ENCODE measurements at places on chromosomes 1 and 21.

DNA sequence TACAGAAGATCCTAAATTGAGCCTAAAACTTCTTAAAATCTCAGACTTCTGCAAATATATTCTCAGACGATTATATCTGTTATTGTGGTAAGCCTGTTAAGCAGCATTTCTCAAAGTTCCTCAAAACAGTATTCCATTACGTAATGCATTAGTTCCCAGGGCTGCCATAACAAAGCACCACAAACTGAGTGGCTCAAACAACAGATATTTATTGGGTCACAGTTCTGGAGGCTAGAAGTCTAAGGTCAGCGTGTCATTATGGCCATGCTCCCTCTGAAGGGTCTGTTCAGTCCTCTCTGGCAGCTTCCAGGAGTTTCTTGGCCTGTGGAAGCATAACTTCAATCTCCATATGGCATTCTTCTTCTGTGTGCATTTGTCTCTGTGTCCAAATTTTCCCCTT, 103.5 kb upstream of the ST6GALNAC5 start:
- no peak for DNase-seq

DNA sequence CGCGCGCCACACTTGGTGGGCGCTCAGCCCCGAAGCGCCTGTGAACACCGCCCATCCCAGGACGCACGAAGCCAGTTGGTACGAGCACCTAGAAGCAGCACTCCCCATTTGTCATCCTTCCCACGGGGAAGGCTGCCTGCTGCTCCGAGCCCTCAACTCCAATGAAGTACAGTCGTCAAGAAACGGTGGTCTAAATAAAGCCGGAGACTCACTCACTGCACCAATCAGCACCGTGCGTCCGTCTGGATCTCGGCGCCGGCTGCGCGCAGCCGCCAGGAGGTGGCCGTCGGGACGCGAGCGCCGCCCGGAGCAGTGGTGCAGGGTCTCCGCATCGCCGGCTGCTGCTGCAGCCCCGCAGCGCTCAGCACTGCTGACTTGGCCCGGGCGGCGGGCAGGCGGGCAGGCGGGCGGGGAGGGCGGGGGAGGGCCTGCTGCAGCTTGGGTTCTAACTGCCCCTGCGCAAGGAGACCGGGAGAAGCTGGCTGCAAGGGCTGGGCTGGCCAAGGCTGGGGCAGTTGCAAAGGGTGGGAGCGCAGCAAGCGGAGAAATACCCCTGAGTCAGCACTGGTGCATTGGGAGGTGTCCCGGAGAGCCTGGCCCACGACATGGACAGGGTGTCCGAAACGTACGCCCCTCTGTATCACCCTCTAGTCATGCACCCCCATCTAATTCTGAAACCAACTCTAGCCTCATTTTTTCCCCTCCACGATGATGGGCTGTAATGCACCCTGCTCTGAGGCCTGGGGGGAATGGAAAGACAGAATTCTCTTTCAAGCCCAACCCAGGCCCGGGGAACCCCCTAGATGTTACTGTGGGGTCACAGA, 35.8 kb upstream of the H6PD start:
- DNase-seq: no peak

DNA sequence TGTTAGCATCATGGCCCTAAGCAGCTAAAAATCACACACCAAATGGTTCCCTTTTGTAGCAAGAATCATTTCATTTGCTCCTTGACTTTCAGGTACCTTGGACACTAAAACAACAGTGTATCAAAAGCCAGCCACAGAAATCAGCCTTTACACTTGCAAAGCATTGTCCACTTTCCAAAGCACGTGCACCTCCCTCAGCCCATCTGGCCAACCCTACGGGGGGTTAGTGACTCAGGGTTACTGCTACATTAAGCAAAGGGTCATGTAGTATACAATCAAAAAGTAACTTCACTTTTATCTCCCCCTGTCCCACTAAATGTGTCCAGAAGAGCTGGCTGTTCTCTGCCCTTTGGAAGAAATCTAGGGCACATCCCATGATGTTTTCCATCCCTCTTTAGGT, 149.7 kb downstream of the HIVEP3 start:
- DNase-seq: no peak

DNA sequence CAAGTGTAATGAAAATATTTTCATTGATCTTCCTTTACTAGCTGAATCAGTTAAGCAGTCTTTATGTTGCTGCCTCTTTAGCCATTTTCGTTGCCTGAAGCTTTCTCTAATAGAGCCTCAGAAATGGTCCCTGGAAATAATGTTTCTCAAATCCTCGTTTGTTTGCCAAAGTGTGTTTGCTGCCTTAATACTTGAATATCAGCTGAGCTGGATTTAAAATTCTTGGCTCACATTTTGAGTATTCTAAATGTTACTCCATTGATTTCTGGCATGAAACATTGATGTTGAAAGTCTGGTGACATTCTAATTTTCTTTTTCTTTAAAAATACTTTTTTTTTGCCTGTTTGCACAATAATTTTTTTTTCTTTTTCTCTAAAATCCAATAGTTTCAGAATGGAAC, 84.6 kb upstream of the SERBP1 start:
- no peak for DNase-seq

GRCh38 chr1:100213141-100213540, 35.1 kb upstream of the LRRC39 start:
- no peak for DNase-seq

DNA sequence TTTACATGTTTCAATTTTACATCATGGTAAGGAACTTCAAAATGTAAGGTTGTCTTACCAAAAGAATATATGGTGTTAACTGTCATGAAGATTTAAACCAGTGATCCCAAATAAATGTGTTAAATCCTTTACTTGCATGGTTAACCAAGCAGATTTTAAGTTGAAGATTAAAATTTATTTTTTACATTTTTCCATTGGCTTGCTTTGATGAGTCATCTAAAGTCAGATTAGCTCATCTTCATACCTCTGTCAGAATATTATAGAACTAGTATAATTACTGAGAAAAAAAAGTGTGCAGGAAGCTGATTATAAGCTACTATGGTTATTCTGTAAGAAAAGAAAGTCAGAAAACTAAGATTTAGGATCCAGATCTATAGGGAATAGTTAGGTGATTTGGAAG, 95.3 kb upstream of the DPH5 start:
- no peak for DNase-seq

DNA sequence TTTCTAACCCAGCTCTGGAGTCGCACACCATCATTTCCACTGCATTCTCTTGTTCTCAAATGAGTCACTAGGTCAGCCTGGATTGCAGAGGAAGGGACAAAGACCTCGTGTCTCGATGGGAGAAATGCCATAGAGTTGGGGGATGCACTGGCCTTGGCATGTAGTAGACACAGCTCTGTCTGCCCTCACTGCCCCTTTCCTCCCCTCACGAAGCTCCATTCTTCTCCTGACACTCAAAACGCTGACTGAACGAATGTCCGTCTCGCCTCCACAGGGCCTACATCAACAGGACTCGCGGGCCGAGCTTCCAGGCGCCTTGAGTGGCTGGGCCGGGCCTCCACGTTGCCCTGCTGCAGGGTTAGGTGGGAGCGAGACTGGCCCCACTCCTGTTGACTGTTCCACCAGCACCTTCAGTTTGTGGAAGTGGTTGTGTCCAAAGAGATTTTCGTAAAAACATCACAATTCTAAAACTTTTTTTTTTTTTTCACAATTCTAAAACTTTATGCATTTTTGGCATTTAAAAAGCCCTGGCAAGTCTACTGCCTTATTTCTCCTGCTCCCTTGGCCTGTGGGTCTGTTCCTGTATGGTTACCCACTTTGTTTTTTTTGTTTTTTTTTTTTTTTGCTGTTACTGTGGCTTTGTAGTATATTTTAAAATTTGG, 18.8 kb downstream of the PKNOX1 start:
- DNase-seq: no peak

DNA sequence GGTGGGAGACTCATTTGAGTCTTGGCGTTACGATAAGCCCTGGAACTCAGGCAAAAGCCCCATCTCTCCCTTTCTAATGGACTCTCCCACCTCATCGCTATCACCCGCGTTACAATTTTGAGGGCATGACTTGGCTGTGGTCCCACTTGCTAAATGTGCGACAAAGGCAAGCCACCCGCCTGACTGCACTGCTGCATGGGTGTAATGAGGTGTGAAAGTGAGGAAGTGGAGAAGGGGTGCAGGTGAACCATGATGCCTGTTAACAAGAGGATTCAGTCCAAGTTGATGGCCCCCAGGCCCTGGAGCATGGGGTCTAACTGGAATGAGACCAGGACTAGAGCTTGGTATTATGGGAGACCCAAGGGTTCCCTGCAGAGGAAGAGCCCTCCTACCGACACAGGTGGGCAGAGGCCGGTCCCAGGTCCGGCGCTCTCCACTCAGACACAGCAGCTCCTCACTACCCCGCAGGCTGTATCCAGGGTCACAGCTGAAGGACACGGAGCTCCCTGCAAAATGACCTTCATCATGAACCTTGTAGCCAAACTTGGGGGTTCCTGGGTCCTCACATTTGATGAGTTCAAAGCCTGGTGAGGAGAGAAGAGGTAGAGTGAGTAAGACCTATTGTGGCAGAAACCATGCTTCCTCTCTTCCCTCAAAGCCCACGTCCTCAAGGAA, 165.4 kb upstream of the HMGB4 start:
- no peak for DNase-seq

DNA sequence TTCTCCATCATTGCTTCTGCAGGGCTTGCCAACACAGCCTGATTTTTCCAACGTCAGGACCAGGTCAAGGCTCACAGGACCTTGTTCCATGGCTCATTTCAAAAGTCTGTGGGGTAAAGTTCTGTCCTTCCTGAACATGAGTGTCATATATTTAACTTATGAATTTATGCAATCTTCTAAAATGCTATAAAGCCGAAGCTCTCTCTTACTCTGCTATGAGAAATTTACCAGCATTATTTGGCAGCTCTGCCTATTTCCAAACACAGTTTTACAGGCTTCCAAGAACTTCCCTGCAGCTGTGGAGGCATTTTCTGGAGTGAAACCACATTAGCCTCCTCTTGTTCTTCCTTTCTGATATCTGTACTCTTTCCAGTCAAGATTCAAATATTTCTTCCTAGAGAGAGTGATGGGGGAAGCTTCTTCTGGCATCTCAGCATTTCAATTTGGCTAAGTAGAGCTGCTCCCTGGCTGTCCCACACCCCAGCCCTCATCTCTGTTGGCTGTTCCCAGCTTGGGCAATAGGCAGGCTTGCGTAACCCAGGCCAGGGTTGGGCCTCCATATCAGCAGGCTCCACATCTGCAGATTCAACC, 15.6 kb upstream of the HMGCS2 start:
- DNase-seq: no peak

GRCh38 chr1:111834956-111835355, 79.3 kb downstream of the DDX20 start:
- no peak for DNase-seq

DNA sequence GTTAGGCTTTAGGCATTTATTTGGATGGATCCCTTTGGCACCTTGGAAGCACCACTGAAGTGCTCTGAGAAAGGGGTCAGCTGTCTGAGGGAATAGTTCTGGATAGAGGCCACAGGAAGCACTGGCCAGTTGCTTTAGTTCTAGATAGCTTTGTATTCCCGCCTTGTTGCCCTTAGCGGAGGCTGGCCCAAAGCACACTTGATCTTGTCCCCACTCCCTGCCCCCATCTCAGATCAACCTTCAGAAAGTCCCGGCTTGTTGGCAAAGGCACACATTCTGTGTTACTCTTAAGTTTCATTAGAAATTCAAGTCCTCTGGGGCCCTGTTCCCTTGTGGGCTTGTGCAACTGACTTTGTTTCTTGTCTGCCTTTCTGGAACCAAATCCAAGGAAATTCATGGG, 15.2 kb upstream of the NBL1 start:
- no peak for DNase-seq

- DNase-seq: no peak
Measured at GRCh38 chr1:157893686-157894085, 52.1 kb upstream of the CD5L start.

DNA sequence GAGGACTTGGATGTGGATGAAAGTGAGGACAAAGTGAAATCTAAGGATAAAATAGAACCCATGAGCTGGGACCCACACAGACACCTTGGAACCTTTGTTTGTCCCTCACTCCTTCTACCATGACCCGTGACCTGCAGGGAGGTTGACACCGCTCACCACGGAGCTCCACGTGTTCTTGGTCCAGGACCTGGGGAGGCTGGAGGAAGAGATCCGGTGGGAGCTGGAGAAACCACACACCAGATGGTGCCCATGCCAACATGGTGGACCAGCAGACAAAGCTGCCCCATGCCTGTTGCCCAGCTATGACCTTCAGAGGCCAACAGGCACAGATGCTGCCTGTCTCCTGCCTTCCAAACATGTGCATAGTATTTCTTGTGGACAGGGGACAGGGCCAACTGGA, 721.9 kb downstream of the PTPRU start:
- no peak for DNase-seq

DNA sequence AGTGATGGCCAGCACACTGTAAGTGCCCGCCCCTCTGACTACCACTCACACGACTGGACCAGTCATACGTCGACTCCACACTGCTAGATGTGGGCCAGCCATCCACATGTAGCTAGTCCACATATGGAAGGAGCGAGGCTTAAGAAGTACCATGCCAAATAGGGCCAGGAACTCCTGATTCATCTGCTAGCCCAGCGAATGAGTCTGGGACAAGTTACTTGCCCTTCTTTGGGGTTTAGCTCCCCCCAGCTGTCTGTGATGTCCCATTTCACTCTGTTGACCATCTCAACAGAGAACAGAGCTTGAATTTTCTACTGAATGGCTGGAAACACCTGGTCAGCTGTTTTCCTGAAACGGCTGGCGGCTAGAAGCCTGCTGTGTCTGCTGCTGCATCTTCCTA, 5.8 kb downstream of the CSRP1 start:
- DNase-seq: no peak
